Liver (tissue), 10 donors: ENCODE measurements at places on chromosomes 6 and 20.

GRCh38 chr6:45648262-45648620 lies 270.5 kb upstream of the SUPT3H start:
- no peaks in the 10 kb centered on the region for H3K27me3 ChIP-seq
- H3K4me3 ChIP-seq = no peak overlapping the region
- no peak overlapping the region for H3K27ac ChIP-seq
- DNase-seq = no peak
- no peaks in the 10 kb centered on the region for H3K36me3 ChIP-seq
- no peaks in the 10 kb centered on the region for H3K4me1 ChIP-seq

- no peaks in the 10 kb centered on the region for H3K36me3 ChIP-seq
- H3K4me1 ChIP-seq = peaks cover 21% of the 10 kb centered on the region
- no peak for DNase-seq
- peak overlapping the region; percentile 79 for H3K27ac ChIP-seq
- no peak overlapping the region for H3K4me3 ChIP-seq
Measured at GRCh38 chr6:37074053-37074827, 68.8 kb downstream of the FGD2 start.

- no peaks in the 10 kb centered on the region for H3K36me3 ChIP-seq
- DNase-seq = peak; percentile 37
- no peak overlapping the region for H3K4me3 ChIP-seq
- H3K4me1 ChIP-seq = no peaks in the 10 kb centered on the region
Measured at GRCh38 chr20:17749978-17750721, 50.4 kb downstream of the BANF2 start.

- no peaks in the 10 kb centered on the region for H3K27me3 ChIP-seq
- no peak for DNase-seq
- H3K27ac ChIP-seq = no peak overlapping the region
- no peak overlapping the region for H3K4me3 ChIP-seq
- no peaks in the 10 kb centered on the region for H3K36me3 ChIP-seq
Measured at GRCh38 chr6:157710604-157711003, 112.4 kb upstream of the SNX9 start.

DNA sequence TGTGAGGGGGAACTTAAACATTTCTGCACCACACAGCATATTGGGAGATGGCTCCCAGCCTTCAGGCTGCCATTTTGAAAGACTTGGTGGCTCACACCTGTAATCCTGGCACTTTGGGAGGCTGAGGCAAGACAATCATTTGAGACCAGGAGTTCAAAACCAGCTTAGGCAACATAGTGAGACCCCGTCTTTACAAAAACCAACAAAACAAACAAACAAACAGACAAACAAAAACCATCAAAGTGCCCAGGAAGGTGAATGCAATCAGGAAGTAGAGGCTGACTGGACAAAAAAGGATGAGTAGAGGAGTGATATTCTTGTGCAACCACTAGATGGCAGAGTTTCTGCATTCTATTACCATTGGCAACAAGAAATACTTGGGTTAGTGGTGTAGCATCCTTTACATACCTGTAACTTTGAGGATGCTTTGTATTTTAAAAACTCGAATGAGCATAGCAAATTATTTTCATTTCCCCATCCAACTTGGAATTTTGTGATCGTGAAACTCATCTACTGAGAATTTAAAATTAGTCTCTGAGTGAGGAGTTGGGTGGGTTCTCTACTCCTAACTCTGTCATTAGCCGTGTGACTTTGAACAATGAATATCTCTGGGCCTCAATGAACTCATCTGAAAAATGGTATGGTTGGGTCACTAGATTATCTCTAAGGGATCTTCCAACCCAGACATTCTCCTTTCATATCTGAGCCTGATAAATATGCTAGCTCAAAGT lies 84.4 kb downstream of the CRYBG1 start:
- no peaks in the 10 kb centered on the region for H3K27me3 ChIP-seq
- H3K4me1 ChIP-seq = peaks cover 1% of the 10 kb centered on the region
- H3K27ac ChIP-seq = no peak overlapping the region
- no peak for DNase-seq
- H3K4me3 ChIP-seq = no peak overlapping the region

DNA sequence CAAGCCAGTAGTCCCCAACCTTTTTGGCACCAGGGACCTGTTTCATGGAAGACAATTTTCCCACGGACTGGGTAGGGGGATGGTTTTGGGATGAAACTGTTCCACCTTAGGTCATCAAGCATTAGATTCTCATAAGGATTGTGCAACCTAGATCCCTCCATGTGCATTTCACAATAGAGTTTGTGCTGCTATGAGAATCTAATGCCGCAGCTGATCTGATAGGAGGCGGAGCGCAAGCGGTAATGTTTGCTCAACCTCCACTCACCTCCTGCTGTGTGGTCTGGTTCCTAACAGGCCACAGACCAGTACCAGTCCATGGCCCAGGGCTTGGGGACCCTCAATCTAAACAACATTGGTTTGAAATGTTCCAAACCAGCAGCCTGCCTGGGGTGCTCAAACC lies 137.0 kb upstream of the STXBP5 start:
- no peak overlapping the region for H3K27ac ChIP-seq
- H3K36me3 ChIP-seq = no peaks in the 10 kb centered on the region
- H3K27me3 ChIP-seq = no peaks in the 10 kb centered on the region
- DNase-seq = no peak

- no peaks in the 10 kb centered on the region for H3K27me3 ChIP-seq
- no peaks in the 10 kb centered on the region for H3K4me1 ChIP-seq
- no peak overlapping the region for H3K4me3 ChIP-seq
- H3K27ac ChIP-seq = no peak overlapping the region
- no peaks in the 10 kb centered on the region for H3K36me3 ChIP-seq
- DNase-seq = no peak
Measured at GRCh38 chr20:11738852-11739251, 178.8 kb upstream of the BTBD3 start.

GRCh38 chr6:163733061-163733460 lies 318.5 kb downstream of the QKI start:
- H3K27ac ChIP-seq = no peak overlapping the region
- H3K4me1 ChIP-seq = no peaks in the 10 kb centered on the region
- H3K27me3 ChIP-seq = no peaks in the 10 kb centered on the region
- DNase-seq = no peak
- no peak overlapping the region for H3K4me3 ChIP-seq

GRCh38 chr6:153167907-153168306 lies 36.8 kb upstream of the RGS17 start:
- no peaks in the 10 kb centered on the region for H3K4me1 ChIP-seq
- H3K4me3 ChIP-seq = no peak overlapping the region
- no peaks in the 10 kb centered on the region for H3K36me3 ChIP-seq
- no peak for DNase-seq

DNA sequence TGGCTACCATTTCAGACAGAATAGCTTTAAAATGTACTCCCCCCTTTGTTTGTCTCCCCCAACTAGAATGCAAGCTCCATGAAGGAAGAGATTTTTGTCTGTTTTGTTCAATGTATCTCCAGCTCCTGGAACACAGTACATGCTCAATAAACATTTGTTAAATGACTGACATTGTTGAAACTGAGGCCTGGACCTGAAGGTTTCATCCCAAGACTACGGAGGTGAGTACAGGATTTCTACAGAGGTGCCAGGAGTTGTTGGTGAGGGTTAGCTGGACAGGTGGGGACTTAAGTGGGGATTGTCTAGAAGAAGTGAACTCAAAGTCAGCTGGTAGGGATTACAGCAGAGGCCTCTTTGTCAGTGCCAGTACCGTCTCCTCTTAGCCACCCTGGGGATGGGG lies 19.4 kb downstream of the VEGFA start:
- no peak overlapping the region for H3K4me3 ChIP-seq
- H3K27ac ChIP-seq = no peak overlapping the region
- no peaks in the 10 kb centered on the region for H3K4me1 ChIP-seq
- peaks cover 10% of the 10 kb centered on the region for H3K36me3 ChIP-seq

DNA sequence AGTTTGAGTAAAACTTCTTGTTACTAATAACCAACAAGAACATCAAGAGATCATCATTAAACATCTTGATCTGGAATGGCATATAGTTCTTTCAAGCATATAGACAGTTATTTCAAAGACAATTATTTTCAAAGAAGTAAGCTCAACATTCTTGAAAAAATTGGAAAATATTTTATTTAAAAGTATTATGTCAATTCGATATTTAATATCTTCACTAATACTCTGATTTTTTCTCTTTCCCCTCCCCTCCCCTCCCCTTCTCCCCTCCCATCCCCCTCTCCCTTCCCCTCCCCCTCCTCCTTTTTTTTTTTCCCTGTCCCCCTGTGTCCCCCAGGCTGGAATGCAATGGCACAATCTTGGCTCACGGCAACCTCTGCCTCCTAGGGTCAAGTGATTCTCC lies 82.8 kb downstream of the SASH1 start:
- no peaks in the 10 kb centered on the region for H3K27me3 ChIP-seq
- no peak overlapping the region for H3K4me3 ChIP-seq
- H3K36me3 ChIP-seq = no peaks in the 10 kb centered on the region
- no peak for DNase-seq
- no peak overlapping the region for H3K27ac ChIP-seq

- H3K36me3 ChIP-seq = no peaks in the 10 kb centered on the region
- H3K27me3 ChIP-seq = no peaks in the 10 kb centered on the region
- peaks cover 48% of the 10 kb centered on the region for H3K4me1 ChIP-seq
- peak; percentile 68 for DNase-seq
Measured at GRCh38 chr6:44128020-44128917, 915 bp downstream of the TMEM63B start.

- no peak overlapping the region for H3K4me3 ChIP-seq
- no peak overlapping the region for H3K27ac ChIP-seq
- no peaks in the 10 kb centered on the region for H3K36me3 ChIP-seq
- no peaks in the 10 kb centered on the region for H3K4me1 ChIP-seq
- H3K27me3 ChIP-seq = no peaks in the 10 kb centered on the region
Measured at GRCh38 chr6:150745896-150746295, 119.6 kb upstream of the MTHFD1L start.

GRCh38 chr6:148382861-148383260 lies 40.2 kb downstream of the SASH1 start:
- no peaks in the 10 kb centered on the region for H3K4me1 ChIP-seq
- H3K27ac ChIP-seq = no peak overlapping the region
- DNase-seq = no peak
- no peaks in the 10 kb centered on the region for H3K36me3 ChIP-seq
- no peaks in the 10 kb centered on the region for H3K27me3 ChIP-seq

GRCh38 chr6:50826803-50827202 lies 8.1 kb downstream of the TFAP2B start:
- no peaks in the 10 kb centered on the region for H3K4me1 ChIP-seq
- no peak overlapping the region for H3K4me3 ChIP-seq
- no peaks in the 10 kb centered on the region for H3K36me3 ChIP-seq
- H3K27ac ChIP-seq = no peak overlapping the region
- peaks cover 14% of the 10 kb centered on the region for H3K27me3 ChIP-seq

DNA sequence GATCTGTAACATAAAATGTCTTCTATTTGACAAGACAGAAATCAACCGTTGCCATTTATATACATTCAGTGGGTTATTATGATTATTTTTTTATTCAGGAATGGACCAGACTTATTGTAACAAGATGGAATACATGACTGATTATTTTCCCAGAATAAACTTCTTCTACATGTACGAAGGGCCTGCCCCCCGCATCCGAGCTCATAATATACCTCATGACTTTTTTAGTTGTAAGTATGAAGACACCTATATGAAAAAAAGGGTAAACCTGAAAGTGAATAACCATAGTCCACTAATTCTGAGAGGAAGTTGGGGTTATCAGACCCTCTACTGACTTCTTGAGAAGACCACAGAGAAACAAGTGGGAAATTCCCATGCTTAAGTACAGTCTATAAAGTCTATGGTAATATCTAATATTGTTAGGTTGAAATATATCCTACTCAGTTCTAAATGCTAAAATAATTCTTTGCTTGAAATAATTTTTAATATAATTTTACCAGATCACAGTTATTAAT lies 15.9 kb downstream of the OR2A4 start:
- no peak overlapping the region for H3K4me3 ChIP-seq
- no peak overlapping the region for H3K27ac ChIP-seq
- H3K4me1 ChIP-seq = no peaks in the 10 kb centered on the region
- peaks cover 2% of the 10 kb centered on the region for H3K36me3 ChIP-seq
- no peaks in the 10 kb centered on the region for H3K27me3 ChIP-seq

DNA sequence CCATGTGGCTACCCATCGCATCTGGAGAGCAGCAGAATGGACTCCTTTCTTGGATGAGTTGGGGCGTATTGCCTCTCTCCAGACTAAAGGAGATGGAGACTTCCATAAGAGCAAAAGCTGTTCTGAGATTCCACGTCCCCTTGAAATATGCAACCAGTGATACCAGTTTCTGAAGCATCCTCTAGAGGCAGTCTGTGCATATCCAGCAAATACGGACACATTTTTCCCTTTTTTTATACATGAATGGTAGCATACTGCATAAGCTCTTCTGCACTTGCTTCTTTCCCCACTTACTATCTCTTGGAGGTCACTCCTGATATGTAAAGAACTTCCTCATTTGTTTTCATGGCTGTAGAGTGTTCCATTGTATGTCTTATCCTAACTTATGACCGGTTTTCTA lies 34.6 kb downstream of the TAF8 start:
- no peak overlapping the region for H3K4me3 ChIP-seq
- no peak overlapping the region for H3K27ac ChIP-seq
- H3K36me3 ChIP-seq = peaks cover 2% of the 10 kb centered on the region
- H3K4me1 ChIP-seq = no peaks in the 10 kb centered on the region
- no peaks in the 10 kb centered on the region for H3K27me3 ChIP-seq

DNA sequence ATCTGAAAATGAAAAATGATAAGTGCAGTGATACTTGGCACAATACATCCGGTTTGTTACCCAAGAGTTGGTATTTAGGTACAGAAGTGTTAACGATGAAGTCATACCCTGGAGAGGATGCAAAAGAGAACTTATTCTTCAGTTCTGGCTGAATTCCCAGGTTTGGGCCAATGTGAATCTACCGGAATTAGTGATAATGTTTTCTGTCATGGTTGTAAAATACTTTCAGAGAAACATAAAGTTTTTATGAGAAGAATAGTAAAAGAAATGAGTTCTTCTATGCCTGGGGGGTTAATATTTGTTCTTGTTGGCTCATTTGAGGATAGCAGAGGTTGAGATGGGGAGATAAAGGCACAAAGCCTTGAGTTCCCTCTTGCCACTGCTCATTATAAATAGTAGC lies 509.9 kb upstream of the POU3F2 start:
- H3K4me3 ChIP-seq = no peak overlapping the region
- H3K36me3 ChIP-seq = no peaks in the 10 kb centered on the region
- H3K27me3 ChIP-seq = no peaks in the 10 kb centered on the region
- H3K27ac ChIP-seq = no peak overlapping the region
- H3K4me1 ChIP-seq = no peaks in the 10 kb centered on the region

DNA sequence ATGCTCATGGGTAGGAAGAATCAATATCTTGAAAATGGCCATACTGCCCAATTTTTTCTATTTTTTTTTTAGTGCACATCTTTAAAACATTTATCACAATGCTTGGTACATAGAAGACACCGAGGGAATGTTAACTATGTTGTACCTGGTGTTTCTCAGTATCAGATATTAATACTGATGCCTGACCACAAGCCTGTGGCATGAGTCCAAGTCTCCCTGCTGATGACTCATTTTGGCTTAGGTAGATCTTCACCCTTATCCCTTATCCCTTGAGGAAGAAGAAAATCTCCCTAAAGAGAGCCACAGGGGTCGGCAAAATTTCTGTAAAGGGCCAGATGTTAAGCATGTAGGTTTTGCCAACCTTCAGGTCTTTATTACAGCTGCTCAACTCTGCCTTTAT lies 14.5 kb downstream of the CD109 start:
- no peak for DNase-seq
- H3K27ac ChIP-seq = no peak overlapping the region
- H3K36me3 ChIP-seq = no peaks in the 10 kb centered on the region
- no peaks in the 10 kb centered on the region for H3K27me3 ChIP-seq

GRCh38 chr6:79803917-79804316 lies 143.4 kb downstream of the ELOVL4 start:
- no peak overlapping the region for H3K4me3 ChIP-seq
- DNase-seq = no peak
- no peaks in the 10 kb centered on the region for H3K27me3 ChIP-seq
- H3K36me3 ChIP-seq = no peaks in the 10 kb centered on the region
